GDM1 (cell line): ENCODE measurements at places on chromosomes 6 and 20.

DNA sequence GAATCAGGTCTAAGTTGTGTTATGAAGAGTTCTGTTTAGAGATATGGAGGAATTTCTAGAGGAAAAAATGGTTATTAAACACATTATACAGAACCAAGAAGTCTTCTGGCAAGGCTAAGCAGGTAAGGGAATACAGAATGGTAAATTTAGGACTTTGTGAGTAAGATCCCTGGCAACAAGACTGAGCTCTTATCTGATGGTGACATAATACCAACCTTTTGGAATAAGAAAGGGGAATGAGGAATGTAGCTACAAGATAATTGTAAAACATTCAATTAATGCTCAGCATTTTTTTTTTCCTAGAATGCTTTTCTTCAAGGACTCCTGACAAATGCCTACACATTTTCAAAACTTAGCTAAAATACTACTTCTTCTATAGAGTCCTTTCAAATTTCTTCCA is 51.8 kb downstream of the CYB5R4 start:
- DNase-seq: no peak

DNA sequence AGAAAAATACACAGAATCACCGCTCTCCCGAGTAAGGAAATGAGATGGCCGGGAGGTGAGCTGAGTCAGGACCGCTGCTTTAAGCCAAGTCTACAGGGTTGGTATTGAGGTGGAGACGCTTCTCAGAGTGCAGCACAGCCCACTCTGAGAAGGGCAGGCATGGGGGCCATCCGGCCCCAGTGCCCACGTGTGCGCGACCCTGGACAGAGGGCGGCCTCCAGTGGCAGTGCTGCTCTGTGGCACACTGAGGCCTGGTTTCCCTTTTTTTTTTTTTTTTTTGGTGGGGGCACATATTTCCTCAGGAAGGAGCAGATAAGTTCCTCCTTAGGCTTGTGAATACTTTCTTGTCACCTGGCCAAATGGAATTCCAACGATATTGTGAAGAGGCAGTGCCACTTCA is 88.8 kb downstream of the FOXC1 start:
- DNase-seq: no peak

GRCh38 chr6:105940990-105941389 is 145.1 kb upstream of the PRDM1 start:
- DNase-seq: no peak

GRCh38 chr20:46240065-46240464 is 68.2 kb downstream of the CDH22 start:
- DNase-seq: no peak

DNA sequence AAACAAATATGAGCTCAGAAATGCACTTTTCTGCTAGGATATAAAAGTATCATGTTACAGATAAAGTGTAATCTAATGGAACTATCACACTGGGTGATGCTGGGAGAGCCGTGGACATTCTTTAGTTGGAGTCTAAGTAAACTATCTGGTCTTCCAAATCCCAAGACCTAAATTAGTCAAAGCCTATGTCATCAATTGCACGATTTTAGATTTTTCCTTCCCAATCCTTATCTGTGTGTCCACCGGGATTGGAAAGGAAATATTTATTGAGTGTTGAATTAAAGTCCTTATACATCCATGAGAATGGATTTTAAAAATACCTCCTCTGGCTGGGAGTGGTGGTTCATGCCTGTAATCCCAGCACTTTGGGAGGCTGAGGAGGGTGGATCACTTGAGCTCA is 19.6 kb upstream of the MRAP2 start:
- DNase-seq: no peak

DNA sequence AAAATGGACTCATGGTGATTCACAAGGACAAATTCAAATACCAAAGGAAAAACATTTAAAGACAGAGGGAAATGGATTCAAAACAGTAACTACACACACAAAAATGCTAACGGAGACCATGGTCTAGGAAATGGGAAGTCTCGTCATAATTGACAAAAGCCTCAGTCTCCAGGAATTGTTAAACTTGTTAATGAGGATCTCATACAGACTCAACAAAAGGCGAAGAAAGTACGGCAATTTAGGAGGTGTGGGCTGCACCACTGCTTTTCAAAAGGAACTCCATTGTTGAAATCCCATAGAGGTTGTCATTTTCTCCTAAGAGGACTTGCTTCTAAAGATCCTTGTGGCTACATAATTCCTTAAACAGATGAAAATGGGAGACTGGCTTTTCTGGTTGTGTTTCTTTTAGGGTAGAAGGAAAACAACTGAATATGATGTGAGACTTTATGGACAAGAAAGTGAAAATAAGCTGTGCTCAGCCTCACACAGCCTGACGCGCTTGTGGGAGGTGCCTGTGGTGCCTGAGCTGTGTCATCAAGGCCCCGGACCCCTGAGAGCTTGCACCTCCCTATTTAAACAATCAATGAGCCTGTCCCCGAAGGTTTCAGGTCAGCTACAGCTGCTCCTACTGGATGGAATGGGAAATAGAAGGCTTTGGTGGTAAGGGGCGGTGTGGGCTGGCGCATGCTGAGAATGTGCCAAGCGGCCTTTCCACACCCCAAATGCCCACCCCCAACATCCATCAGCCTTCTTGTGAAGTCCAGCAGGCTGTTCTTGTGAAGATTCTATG is 2.5 kb upstream of the CLDN20 start:
- DNase-seq: no peak

DNA sequence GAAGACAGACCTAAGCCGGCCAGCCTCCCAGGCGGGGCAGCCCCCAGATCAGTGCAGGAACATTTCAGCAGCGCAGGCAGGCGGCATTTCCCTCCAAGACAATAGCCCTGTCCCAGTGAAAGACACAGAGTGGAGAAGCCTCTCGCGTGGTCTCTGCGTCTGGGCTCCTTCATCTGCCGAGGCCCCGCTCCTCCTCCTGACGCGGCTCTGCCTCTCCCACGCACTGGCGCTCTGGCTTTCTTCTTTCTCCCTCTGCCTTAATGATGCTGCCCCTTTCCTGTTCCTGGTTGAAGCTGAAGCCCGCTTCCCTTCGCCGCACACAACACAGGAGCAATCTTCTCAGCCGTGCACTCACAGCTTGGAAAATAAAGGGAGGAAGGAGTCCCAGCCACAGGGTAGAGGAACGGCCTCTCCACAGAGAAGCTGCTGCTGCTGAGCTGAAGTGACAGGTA is 347.5 kb downstream of the CDH4 start:
- DNase-seq: no peak

DNA sequence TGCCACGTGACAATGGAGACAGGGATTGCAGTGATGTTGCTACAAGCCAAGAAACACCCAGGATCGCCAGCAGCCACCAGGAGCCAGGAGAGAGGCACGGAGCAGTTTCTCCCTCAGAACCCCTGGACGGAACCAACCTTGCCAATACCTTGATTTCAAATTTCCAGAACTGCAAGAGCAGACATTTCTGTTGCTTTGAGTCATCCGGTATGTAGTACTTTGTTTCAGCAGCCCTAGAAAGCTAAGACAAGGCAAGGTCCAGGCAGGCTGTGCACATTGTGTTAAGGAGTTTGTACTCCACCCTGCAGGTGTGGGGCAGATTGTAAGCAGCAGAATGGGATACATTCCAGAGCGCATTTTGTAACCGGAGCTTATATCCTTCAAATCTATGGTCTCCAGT is 48.3 kb downstream of the TRERF1 start:
- no peak for DNase-seq
